ENCODE measurements at places on chromosomes 4 and X.

- DNase-seq, result no peak
These were observed 362 bp downstream of the NCAPG start for GRCh38 chr4:17811078-17811603.

GRCh38 chrX:20668550-20668949 lies 401.8 kb upstream of the RPS6KA3 start:
- no peak for DNase-seq

GRCh38 chr4:165175879-165176278 lies 31.5 kb upstream of the KLHL2 start:
- no peak for DNase-seq

GRCh38 chr4:81465406-81466340 lies 6.0 kb downstream of the RASGEF1B start:
- no peak for DNase-seq

- DNase-seq, result no peak
These were observed 8.1 kb upstream of the HPF1 start for GRCh38 chr4:169765835-169766234.

DNA sequence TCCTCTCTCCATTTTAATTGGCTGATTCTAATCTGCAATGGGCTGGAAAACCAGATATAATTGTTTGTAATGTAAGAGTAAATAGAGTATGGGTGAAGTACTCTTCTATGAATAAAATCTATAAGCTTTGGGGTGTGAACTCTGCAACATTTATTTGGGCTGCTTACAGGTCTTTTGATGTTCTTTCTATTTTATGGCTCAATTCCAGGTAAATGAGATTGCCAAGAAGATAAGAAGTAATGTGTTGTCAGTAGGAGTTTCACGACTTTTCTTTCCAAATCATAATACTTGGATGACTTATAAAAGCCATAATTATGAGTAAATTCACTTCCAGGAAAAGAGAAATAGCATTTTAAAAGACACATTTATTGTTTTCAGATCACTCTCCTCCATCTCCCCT lies 103.5 kb downstream of the FMR1NB start:
- DNase-seq, result no peak

Measured in H54 (cell line).